ENCODE measurements at places on chromosomes 5 and 9.

DNA sequence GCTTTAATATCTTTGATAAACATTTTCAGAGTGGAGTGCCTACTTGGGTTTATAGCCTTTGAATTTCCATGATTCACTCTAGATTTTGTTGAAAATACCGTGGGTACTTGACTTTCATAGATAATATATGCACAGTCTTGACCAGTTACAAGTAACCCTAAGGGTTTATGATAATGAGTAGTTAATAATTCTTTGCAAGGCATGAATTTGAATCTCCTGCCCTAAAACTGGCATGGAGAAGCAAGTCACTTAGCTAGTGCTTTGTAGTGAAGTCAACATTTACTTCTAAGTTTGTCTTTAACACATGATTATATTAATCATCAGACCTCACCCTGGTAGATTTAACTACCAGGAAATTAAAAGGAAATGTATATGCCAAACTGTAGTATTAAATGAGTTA lies 115.8 kb downstream of the CWC27 start:
- DNase-seq, result no peak

DNA sequence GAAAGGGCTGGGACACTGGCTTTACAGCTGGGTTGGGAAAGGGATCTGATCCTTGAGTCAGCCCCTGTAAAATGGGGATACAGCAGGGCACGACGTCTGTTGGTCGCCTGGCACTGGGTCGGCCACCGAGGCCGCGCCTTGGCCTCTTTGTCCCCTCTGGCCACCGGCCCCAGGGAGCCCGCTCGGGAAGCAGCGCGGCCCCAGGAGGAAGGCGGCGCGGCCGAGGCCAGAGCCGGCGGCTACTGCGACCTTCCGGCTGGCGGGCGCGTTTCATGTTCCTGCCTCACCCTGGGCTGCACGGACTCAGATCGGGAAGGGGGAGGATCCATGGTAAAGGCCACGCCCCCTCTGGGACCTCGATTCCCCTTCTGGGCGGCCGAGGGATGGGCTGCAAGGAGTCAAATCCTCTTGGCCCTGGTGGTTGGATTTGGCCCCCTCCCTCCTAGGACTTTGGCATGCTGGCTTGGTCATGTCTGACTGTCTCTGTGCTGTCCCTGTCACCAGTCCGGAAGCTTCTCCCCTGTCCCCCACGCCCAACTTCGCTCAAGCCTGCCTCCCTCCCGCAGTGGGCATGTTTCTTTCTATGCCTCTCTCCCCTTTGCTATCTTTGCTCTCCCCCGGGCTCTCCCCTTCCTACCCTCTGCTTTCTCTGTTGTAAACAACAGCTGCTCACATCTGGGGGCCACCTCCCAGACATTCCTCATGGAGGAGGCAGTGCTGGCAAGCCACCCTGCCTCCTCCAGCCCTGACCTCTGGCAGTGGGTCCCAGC lies 25.8 kb downstream of the FPGS start:
- peak; percentile 33 for DNase-seq

DNA sequence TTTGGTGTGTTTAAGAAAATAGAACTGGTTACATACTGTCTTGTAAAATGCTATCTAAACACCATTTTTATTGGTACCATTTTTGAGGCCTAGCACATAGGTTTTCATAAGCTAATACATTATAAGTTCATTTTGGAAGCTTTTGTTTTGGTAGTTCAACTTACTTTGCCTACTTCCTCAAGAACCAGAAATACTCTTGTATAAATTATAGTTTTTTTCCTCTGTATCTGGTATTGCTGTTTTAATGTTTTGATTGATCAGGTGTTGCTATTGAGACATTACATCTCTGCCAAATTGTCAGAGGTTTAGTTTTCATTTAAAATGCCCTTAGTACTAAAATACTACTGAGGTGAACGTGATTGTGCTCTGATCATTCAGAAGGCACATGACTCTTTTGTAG lies 90.6 kb upstream of the GRHPR start:
- no peak for DNase-seq

GRCh38 chr9:105030285-105030684 lies 102.3 kb upstream of the ABCA1 start:
- DNase-seq, result no peak

DNA sequence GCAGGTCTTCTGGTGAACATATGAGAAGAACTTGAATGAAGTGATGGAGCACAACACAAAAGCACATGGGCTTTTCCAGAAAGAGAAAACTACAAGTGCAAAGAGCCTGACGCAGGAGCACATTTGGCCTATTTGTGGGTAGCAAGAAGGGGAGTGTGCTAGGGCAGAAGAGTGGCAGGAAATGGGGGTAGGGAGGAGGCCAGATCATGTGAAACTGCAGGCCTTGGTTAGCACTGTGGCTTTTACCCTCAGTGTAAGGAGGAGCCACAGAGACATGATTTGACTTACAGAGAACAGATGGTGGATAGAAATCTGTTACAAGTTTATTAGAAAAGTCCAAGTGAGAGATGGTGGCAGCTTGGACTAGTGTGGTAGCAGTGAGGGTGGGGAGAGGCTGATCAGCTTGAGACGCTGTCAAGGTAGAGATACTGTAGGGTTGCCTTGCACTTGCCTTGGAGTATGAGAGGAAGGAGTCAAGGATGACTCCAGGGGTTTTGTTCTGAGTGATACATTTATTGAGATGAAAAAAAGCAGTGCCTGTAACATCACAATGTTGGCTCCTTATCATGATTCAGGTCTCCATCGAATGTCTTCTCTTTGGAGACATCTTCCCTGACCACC lies 126.7 kb downstream of the PPP2R2B start:
- no peak for DNase-seq

DNA sequence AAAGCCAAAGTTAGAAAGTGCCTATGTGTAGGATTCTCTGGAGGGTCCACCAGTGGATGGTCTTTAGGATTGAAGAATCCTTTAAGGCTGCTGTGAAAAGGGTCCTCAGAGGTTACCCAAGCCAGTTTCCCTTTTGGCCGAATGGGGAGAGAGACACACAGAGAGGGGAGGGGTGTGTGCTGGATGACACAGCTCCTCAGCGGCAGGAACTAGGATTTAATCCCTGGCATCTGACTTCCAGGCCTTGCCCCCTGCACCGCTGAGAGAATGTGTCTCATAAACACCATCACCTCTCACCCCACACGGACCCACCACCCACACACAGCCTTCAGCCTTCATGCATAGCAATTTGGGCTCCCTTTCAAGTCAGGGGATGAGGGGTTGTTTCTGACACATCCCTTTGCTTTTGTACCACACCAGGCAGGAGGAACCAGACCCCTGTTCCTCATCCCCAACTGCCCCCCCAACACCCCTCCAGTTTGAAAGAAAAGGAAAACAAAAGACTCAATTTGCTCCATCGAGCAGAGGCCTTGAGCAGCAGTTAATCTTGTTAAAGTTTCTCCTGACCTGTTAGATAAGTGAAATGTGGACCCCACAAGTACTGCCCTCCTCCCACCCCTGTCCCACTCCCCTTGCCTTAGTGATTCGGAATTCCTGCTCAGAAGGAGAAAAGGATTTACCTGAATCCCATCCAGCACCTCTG lies 4.0 kb downstream of the PAPPA start:
- DNase-seq, result no peak

GRCh38 chr5:115661101-115661500 lies 35.3 kb upstream of the TMED7 start:
- DNase-seq, result no peak

GRCh38 chr5:122985006-122985700 lies 51.4 kb downstream of the PPIC start:
- DNase-seq, result no peak

DNA sequence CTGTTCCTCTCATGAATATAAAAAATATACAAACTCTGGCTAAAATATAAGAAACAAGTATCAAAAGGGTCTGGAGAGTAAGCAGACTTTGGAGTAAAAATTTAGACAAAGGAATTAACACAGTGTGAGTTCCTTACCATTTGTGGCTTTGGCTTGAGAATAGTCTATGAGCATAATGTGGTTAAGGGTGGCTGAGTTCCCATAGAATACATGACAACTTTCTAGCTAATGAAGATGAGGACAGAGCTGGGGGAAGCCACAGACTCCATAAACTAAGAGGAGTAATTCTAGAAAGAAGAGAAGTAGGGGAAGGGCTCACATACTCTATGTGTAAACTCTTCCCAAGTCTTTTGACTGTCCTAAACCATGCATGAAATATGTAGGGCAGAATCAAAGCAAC lies 79.4 kb downstream of the CAAP1 start:
- no peak for DNase-seq

DNA sequence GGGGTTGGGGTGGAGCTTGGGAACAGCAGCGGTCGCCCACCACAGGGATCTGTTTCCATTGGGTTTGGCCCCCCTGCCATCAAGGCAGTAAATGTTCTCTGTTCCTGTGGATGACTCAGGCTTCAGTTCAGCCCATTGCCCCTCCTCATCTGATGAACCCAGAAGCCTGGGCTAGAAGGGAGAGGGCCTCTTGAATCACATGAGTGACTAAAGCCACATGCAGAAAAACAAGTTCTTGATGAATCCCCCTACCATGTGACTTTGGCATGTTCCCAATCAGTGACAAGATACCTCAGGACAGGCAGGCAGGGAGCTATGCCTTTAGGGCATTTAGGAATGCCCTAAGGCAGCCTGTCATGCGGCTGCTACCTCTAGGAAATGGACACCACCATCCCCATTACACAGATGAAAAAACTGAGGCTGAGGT lies 2.5 kb downstream of the SH3PXD2B start:
- no peak for DNase-seq

DNA sequence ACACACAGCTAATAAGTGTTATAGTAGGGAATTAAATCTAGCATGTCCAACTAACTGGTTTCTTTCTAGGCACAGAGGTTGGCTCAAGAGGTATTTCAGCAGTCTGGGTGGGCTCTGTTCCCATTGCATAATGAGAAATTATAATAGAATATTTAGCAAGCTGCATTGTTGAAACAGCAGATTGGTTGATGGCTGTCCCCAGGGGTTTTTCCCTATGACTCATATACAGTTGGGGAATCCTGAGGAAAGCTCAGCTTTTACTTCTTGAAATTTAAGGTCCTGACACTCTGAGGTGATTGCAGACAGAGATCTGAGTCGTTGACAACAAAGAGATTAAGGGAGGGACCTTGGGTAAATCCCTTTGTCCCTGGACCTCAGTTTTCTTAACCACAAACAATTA lies 38.3 kb upstream of the TNFSF8 start:
- no peak for DNase-seq
